ENCODE measurements at places on chromosomes 6 and 20.

DNA sequence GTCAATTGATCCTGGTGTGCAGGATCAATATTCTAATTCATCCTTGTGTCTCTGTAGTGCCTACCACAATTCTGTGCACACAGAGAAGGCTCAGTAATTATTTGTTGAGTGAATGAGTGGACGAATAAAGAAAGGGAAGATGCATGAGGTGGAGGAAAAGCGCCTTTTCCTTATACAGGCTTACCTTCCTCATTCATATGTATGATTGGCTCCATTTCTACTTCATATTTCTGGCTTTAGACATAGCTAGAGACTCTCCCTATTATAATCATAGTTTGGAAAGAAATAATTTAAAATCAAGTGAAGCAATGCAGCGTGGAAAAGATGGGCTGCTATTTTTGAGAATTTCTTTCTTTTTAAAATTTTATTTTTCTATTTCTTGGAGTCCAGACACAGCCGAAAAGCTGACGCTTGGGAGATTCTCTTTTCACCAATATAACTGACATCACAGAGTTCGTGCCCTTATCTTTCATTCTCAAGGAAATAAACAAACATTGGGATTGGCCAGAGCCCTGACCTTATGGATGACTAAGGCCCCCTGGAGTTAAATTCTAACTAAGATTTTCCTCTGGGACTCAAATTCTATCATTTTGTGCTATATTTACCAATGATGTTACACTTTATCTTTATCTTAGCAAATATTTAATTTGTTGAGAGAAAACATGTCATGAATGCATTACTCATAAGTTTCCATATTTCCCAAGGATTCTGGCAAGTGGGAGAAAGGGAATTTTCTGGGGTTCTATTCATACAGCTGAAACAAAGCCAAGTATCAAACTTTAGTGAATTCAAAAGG lies 48.1 kb downstream of the PRL start:
- no peak overlapping the region for H3K27ac ChIP-seq
- no peak for DNase-seq
- no peaks in the 10 kb centered on the region for H3K36me3 ChIP-seq

- peaks cover 47% of the 10 kb centered on the region for H3K27me3 ChIP-seq
- DNase-seq, result no peak
- peak within 1 kb of the TSS; percentile 61 for H3K27ac ChIP-seq
- peak within 1 kb of the TSS; percentile 65 for H3K4me3 ChIP-seq
- no peaks in the 10 kb centered on the region for H3K36me3 ChIP-seq
- peaks cover 7% of the 10 kb centered on the region for H3K4me1 ChIP-seq
Measured at GRCh38 chr20:63536997-63537524, at the start of gene PTK6. Gene PTK6 (minus strand): TSS chr20:63537376. CDS start chr20:63537314, 62 bp downstream.

- H3K27ac ChIP-seq, result no peak overlapping the region
- H3K4me1 ChIP-seq, result no peaks in the 10 kb centered on the region
- no peaks in the 10 kb centered on the region for H3K36me3 ChIP-seq
- H3K4me3 ChIP-seq, result no peak overlapping the region
- no peaks in the 10 kb centered on the region for H3K27me3 ChIP-seq
- DNase-seq, result no peak
Measured at GRCh38 chr6:15319677-15320076, 73.8 kb downstream of the JARID2 start.

DNA sequence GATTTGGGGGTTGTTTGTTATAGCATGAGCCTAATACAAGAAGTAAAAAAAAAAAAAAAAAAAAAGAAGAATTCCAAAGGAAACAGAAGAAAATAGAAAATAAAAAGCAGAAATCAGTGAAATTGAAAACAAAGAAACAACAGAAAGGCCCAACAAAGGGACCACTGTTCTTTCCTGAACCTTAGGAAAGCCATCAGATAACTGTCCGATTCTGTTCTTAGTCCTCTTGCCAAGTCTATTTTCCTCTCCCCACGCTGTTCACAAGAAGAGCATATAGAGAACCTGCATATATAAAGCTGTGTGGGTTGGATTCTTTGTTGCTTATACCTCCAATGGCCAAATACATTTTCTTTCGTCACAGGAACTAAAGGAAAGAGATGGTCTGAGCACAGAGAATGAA lies 38.0 kb upstream of the IPCEF1 start:
- H3K36me3 ChIP-seq, result no peaks in the 10 kb centered on the region
- no peaks in the 10 kb centered on the region for H3K4me1 ChIP-seq
- H3K27me3 ChIP-seq, result no peaks in the 10 kb centered on the region
- H3K27ac ChIP-seq, result no peak overlapping the region

DNA sequence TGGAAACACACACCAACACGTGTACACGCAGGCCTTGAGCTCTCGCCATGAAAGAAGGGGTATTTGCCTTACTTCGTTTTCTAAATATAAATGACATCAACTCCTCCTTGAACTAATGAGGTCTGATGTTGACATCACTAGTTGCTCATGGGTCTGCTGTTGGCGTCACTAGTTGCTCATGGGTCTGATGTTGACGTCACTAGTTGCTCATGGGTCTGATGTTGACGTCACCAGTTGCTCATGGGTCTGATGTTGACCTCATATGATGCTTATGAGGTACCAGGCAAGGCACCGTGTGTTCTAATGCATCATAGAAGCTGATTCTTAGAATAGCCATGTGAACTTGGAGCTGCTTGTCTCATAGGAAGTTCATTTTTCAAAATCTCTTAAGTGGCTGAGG lies 116.5 kb downstream of the SMOC2 start:
- DNase-seq, result no peak
- H3K27me3 ChIP-seq, result no peaks in the 10 kb centered on the region
- H3K4me3 ChIP-seq, result no peak overlapping the region
- no peaks in the 10 kb centered on the region for H3K4me1 ChIP-seq
- no peak overlapping the region for H3K27ac ChIP-seq
- no peaks in the 10 kb centered on the region for H3K36me3 ChIP-seq

GRCh38 chr20:46324960-46325703 lies 16.8 kb upstream of the CDH22 start:
- no peak for DNase-seq
- H3K4me1 ChIP-seq, result no peaks in the 10 kb centered on the region
- no peak overlapping the region for H3K4me3 ChIP-seq
- H3K27me3 ChIP-seq, result peaks cover 94% of the 10 kb centered on the region

DNA sequence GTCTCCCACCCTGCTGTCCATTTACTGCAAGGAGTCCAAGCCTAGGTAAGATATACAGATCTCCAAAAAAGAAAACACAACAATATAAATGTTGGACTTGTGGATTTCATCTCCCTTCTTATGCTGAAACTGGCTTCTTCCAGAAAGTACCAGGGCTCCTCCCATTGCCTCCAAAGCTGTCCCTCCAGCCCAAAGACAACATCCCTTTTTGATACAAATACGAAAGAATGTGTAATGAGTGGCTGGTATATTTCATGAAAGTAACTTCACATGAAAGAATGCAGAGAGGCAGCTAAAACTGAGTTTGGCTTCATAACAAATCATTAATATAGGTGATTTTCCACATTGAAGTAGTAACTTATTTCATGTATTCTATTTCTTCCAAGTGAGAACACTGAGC lies 7.9 kb downstream of the MAFB start:
- no peak overlapping the region for H3K27ac ChIP-seq
- DNase-seq, result no peak

DNA sequence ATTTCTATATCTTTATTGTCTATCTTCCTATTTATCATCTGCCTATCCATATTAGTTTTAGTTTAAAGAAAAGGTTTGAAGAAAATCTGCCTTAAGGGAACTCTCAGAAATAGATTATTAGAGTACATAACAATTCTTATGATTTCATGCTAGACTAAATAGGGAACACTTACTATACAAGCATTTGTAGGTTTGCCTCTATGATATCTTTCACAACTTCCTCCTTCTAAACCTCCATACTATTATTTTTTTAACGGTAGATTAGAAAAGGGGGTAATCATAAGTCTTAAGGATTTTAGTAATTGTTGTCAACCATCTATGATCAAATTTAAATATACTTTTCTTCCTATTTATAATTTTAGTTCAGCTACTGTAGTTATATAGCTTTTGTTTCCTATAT lies 11.6 kb upstream of the DSE start:
- H3K27me3 ChIP-seq, result no peaks in the 10 kb centered on the region
- H3K27ac ChIP-seq, result no peak overlapping the region
- no peaks in the 10 kb centered on the region for H3K4me1 ChIP-seq
- no peak overlapping the region for H3K4me3 ChIP-seq
- H3K36me3 ChIP-seq, result no peaks in the 10 kb centered on the region
- DNase-seq, result no peak

DNA sequence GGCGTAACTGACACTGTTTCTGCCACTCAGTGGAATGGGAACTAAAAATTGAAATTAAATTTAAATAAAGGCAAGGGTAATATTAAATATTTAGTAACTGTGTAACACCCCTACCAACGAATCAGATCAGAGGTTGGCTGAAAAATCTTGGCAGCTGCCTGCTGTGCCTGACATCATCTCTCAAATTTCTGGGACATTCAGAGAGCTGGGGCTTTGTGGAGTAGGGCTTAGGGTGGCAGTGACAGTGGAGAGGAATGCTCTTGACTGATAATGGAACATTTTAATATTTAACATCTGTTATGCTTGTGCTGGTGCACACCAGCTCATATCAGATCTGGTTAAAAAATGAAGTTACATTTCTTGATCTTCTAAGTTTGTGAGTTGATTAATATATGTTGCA lies 62.2 kb downstream of the RFPL4B start:
- H3K4me3 ChIP-seq, result no peak overlapping the region
- no peak for DNase-seq
- no peaks in the 10 kb centered on the region for H3K36me3 ChIP-seq
- no peaks in the 10 kb centered on the region for H3K4me1 ChIP-seq

DNA sequence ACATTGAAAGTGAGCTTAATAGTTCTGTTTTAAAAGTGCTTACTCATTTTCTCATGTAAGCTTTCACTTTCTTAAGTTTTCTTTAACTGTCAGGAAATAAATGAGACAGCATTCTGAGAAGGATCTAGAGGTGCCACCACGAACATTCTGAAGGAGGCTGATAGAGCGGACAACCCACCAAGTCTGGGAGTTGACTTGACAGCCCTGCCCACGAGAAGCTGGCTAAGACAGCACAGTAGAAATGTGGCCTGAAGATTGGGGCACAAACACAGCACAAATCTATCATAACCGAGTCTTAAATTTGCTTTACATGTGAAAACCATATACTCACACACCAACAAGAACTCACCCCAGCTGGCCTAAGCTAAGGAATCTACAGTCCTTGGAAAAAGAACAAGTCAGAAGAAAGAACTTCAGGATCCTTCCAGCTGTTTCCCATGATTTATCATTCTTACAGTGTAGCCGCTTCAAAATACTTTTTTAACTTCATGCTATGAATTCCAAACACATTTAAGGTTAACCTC lies 144.2 kb upstream of the TNFAIP3 start:
- DNase-seq, result peak; percentile 46
- H3K27me3 ChIP-seq, result no peaks in the 10 kb centered on the region
- no peak overlapping the region for H3K27ac ChIP-seq

- no peaks in the 10 kb centered on the region for H3K27me3 ChIP-seq
- peak; percentile 92 for DNase-seq
Measured at GRCh38 chr20:9615766-9616454, 101.5 kb downstream of the LAMP5 start.

DNA sequence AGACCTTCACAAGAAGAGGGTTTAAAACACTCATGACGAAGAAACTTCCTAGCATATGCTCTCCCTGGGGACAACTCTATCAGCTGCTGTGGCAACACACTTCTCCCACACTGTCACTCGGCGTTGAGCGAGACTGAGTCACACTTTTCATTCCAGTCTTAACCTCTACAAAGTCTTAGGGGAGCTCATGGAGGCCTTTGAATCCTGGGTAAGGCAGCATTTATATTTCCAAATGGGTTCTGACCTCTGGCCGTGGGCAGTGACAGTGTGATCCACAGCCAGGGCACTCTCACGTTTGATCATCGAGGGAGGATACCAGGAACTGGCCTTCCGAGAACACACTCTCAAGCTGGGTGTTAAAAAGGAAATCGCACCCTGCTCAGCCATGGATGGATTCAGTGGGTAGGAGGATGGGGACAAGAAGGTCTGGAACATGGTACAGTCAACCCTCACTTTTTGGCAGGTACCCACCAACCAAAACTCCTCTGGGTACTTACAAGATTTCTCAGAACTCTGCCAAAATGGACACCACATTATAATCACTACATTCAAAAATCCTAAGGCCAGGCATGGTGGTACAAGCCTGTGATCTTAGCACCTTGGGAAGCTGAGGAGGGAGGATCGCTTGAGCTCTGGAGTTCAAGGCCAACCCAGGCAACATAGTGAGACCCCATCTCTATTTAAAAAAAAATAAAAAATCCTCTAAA lies 19.6 kb downstream of the RRBP1 start:
- H3K4me3 ChIP-seq, result no peak overlapping the region
- no peak for DNase-seq
- H3K27me3 ChIP-seq, result no peaks in the 10 kb centered on the region
- H3K36me3 ChIP-seq, result peaks cover 16% of the 10 kb centered on the region
- no peak overlapping the region for H3K27ac ChIP-seq

GRCh38 chr20:5827098-5827853 lies 77.1 kb downstream of the SHLD1 start:
- no peak for DNase-seq
- no peak overlapping the region for H3K4me3 ChIP-seq

DNA sequence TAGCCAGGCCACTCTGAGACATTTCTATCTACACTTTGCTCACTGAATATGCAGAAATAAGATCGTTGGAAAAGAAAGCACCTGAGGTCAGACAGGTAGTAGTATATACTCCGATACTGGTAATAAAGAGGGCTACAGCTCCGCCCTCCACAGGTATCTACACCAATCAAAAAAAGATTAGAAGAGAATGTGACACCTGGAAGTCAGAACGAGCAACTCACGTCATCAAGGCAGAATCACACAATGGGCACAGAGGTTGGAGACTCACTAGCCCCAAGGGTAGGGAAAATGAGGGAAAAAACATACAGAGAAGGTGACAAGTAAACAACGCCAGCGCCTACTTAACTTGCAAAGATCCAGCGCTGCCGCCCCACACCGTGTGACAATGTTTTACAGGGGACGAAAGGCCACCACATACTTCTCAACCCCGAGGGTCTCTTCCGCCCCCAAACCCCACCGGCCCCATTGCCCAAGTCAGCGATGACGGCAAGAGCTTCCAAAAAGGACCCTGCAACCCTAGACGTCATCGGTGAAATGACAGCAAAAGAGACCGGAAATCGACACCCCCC lies 653 bp downstream of the LMBRD1 start:
- H3K36me3 ChIP-seq, result no peaks in the 10 kb centered on the region
- peak overlapping the region; percentile 86 for H3K4me3 ChIP-seq
- H3K27ac ChIP-seq, result peak overlapping the region; percentile 94
- peak; percentile 81 for DNase-seq
- H3K4me1 ChIP-seq, result peaks cover 11% of the 10 kb centered on the region

GRCh38 chr6:19050765-19051164 lies 663.6 kb downstream of the RNF144B start:
- H3K27me3 ChIP-seq, result no peaks in the 10 kb centered on the region
- H3K27ac ChIP-seq, result no peak overlapping the region
- no peak overlapping the region for H3K4me3 ChIP-seq
- DNase-seq, result no peak
- H3K4me1 ChIP-seq, result no peaks in the 10 kb centered on the region

DNA sequence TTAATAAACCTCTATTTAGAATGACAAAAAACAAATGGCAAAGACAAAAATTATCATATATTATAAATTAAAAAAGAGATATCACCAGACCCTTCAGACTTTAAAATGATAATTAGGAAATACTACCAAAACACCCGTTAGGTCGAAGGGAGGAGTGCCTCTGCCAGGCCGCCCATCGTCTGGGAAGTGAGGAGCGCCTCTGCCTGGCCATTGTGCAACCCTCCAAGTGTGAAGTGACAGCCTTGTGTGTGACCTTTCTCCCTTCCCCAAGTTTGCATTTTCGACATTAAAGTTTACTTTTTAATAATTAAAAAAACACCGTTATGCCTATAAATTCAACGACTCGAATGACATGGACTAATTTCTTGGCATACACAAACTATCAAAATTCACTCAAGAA lies 64.5 kb upstream of the TASP1 start:
- H3K4me1 ChIP-seq, result no peaks in the 10 kb centered on the region
- H3K4me3 ChIP-seq, result no peak overlapping the region
- no peaks in the 10 kb centered on the region for H3K27me3 ChIP-seq
- DNase-seq, result no peak
